Activated naive CD4-positive, alpha-beta T cell treated with anti-CD3 and anti-CD28 coated beads, Interleukin-2, amount 50 U/mL, for 16 hours (primary cell): ENCODE measurements at places on chromosomes 11 and 22.

DNA sequence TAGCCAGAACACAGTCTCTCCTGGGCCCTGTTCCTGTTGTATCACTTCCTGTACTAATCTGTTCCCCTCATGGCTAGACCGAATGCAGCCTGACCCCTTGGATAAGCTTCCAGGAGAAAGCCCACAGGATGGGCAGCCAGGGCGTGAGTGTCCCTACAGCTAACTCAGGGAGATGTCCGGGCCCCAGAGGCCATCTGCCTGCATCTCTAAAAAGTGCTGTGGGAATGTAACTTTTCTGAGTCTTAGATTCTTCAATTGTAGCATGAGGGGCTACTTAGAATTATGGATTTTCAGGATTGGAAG, 7.7 kb upstream of the MALAT1 start:
- DNase-seq = no peak

DNA sequence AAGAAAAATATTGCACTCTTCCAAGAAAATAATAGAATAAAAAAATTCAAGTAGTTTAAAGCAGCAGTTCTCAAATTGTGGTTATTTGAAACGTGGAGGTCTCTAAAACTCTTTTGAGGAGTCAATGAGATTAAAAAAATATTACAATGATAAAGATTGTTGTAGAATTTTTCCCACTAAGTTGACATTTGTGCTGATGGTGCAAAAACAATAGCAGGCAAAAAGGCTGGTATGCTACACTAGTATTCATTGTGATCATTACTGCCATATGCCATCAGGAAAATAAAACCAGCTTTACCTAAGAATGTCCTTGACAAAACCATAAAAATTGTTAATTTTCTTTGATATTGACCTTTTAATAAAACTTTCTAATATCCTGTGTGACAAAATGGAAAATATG, 505.2 kb upstream of the ANO5 start:
- DNase-seq = no peak

- DNase-seq = no peak
Measured at GRCh38 chr11:72418834-72419560, 15.3 kb downstream of the CLPB start.

- no peak for DNase-seq
Measured at GRCh38 chr22:22720201-22720723, 75.8 kb downstream of the GGTLC2 start.

DNA sequence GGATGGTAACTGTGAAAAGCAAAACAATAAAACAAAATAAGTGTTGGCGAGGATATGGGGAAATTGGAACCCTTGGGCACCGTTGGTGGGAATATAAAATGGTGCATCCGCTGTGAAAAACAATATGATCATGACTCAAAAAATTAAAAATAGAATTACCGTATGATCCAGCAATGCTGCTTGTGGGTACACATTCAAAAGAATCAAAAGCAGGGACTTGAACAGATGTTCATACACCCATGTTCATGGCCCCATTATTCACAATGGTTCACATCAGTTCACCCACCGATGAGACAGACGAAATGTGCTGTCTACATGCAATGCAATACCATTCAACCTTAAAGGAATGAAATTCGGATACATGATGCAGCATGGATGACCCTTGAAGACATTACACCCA, 1.2 kb upstream of the DERL3 start:
- no peak for DNase-seq
